ENCODE measurements at places on chromosomes 3 and 15.

DNA sequence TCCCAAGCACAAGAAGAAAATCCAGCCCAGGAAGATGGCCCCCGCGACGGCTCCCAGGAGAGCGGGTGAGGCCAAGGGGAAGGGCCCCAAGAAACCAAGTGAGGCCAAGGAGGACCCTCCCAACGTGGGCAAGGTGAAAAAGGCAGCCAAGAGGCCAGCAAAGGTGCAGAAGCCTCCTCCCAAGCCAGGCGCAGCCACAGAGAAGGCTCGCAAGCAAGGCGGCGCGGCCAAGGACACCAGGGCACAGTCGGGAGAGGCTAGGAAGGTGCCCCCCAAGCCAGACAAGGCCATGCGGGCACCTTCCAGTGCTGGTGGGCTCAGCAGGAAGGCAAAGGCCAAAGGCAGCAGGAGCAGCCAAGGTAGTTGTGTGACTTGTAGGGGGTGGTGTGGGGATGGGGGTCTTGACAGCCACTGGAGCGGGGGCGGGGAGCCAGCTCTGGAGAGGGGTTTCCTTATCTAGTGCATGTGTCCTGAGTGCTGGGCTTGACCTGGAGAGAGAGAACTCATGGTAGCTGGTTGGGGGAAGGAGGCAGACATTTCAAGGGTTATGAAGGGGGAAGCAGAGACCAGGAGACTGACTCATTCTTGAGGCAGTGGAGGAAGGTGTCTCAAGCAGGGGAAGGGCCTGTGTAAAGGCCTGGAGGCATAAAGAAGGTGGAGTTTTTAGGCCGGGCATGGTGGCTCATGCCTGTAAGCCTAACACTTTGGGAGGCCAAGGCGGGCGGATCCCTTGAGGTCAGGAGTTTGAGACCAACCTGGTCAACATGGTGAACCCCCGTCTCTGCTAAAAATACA is 6.2 kb downstream of the H1-8 start:
- no peak for DNase-seq

GRCh38 chr3:139104062-139104461 is 59.4 kb upstream of the PRR23C start:
- no peak for DNase-seq

GRCh38 chr3:185175370-185175987 is 22.6 kb upstream of the C3orf70 start:
- DNase-seq, result no peak

DNA sequence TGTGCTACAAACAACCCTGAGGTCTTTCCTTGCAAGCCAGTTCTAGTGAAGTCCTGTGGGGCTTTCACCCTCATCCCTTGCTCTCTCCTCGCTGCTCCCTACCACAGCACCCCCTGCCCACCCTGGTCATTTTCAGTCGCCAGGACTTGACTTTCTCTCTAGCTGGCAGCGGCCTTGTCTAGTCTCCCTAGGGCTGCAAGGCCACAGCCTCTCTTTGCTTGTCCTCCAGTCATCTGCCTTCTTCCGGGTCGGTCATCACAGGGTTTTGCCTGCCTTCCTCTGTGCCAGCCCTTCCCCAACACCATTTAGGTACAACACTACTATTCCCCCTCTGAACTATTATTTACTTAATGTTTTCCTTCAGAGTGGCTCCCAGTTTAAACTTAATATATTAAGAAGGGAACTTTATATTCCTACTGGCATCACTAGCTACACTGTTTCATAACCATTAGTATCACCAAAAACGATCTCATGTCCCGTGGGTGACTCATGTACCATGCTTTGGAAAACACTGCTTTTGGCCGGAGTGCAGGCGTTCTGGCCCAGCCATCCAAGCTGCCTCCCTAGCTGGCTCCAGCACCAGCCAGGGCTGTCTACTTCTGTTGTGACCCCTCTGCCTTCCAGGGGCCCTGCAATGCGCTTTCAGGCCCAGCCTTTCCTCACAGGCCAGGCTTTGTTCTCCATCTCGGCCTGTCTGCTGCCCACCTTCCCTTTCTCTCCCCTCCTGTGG is 21.4 kb downstream of the FAH start:
- no peak for DNase-seq

GRCh38 chr3:60434323-60434722 is 816.9 kb downstream of the FHIT start:
- DNase-seq, result no peak

- DNase-seq, result no peak
These were observed 6.0 kb downstream of the RFC4 start for GRCh38 chr3:186800285-186800684.

DNA sequence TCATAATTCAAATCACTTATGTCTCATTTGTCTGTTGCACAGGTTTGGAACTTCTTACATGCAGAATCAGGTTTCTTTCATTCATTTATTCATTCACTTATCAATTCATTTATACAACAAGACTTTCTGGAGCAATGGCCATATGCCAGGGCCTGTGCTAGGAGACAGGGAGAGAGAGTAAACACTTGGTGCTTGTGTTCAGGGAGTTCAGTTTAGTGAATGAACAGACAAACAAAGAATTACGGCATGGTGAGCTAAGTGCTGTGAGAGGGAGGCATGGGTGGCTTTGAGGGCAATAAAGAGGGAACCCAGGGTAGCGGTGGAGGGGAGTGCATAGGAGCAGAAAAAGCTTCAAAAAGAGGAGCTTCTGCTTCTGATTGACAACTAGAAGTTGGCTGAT is 8.5 kb upstream of the IREB2 start:
- no peak for DNase-seq

DNA sequence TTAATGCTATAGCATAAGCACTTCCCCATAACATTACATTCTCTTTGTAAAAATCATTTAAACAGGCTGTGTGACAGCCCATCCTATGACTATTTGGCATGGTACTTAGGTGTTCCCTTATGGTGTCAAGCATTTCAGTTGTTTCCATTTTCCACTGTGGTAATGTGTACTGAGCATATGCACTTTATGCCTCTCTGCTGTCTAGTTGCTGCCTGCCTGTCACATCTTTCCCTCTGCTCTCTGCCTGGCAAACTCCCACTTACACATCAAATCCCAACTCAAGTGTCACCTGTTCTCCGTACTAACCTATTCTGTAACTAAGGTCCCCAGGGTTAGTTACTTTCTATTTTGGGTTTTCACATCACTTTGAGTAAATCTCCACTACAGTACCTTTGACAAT is 84.4 kb upstream of the STRIT1 start:
- no peak for DNase-seq

DNA sequence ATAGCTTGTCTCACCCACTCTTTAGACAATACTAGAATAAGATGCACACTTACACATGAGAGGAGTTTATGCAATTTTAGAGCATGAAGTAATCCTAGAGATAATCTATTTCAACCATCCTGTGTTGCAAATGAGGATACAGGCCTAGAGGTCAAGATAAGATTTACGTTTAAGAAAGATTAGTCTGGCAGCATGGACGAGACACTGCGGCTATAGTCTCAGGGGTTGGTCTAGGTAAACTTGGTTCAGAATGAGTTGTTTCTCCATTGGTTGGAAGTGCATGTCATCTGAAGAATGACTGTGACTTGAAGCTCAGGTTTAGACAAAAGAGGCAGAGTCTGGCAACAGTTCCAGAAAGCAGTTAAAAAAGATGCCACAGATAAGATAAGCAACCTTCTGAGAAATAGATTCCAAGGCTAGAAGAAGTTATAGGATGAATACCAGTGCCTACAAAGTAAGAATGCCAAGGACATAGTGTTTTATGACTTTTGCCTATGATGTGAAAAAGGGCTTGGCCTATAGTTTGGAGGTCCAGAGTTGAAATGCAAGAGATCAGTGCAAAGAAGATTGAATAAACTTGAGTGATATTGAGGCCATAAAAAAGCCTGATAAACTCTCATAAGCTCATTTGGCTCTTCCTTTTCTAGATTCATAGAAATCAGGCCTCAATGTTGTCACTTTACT is 631.0 kb downstream of the SQOR start:
- DNase-seq, result no peak

DNA sequence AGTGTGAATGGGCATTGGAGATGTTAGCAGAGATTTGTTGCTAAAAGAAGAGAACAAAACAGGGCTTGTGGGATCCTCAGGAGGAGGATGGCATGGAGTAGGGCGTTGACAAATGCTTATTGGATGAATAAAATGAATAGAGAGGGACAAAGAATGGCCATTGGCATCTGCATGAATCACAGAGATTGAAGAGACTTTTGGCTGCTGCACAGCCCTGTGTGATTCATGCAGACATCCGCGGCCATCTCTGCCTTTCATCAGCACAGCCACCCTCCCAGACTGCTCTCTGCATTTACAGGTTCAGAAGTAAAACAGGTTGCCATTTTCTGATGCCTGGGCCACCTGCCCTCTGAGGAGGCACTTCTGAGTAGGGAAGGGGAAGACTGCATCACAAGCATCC is 397.9 kb downstream of the EPHB1 start:
- DNase-seq, result no peak

- no peak for DNase-seq
These were observed 785.3 kb downstream of the MCTP2 start for GRCh38 chr15:95016511-95017229.

DNA sequence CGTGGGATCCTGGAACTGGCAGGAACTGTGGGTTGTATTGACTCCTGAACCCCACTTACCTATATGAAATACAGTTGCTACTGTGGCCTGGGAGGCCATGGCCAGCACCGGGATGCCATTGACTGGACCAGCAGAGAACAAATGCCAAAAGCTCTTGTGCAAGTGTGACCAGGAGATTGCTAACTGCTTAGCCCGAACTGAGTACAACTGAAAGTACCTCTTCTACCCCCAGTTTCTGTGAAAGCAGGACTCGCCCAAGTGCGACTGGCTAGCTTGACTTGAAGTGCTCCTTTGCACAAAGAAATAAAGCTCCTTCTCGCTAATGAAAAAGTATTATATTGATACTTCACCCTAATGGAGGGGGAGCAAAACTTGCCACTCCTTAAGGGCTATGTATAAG is 101.3 kb upstream of the ATP11B start:
- DNase-seq, result no peak

DNA sequence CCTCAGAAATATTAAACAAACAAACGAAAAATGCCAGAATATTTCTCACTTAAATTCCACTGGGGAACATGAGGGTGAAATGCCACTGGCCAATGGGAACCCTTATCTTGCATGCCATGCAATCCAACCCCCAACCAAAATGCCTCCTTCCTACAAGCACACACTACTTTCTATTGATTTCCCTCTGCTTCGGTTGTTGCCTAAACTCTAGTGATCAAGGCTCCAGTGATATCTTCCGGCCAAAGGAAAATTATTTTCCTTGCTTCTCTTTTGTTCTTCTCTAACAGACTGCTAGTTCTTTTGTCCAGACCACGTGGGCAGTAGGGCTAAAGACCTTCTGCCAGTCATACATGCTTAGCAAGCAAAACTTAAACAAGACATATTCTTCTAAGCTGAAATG is 115.7 kb downstream of the TMCC1 start:
- no peak for DNase-seq

DNA sequence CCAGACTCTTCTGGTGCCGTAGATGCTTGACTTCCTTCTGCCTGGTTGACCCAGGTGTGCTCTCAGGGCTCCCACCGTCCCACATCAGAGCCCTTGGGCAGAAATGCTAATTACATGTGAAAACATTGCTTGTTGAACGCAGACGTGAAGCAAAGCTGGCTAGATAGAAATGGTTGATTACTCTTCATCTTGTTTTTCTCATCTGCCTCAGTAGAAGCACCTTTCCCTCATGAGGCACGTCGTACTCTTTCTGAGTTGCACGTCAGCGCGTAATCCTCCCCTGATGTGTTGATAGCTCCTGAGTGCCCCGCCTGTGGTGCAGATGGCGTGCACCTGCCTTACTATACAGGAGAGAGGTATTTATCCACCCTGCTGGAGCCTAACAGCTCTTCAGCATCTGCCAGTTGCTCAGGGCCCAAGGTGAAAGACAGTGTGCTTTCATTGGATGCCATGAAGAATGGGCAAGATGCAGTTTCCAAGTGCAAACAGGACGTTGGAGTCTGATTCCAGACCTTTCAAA is 18.1 kb downstream of the MAP6D1 start:
- no peak for DNase-seq

GRCh38 chr15:28915935-28916334 is 30.2 kb downstream of the APBA2 start:
- no peak for DNase-seq

- no peak for DNase-seq
These were observed 130.8 kb downstream of the SERPINI1 start for GRCh38 chr3:167866331-167866730.

DNA sequence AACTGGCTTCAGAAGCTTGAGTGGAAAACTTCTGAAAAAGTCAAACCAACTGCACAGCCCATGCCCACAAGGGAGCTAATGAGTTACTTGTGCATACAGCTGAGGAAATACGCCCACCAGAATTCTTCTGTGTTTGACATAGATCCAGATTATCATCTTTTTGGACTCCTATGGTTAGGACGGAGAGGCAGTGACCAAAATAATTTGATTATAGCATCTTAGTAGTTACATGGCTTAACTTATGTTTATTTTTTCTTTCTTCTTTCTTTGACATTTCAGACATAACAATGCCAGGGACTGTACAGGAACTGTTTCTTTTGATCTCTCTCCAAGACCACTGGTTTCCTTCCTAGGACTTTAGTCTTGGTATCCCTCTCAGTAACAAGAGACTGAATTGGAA is 246.1 kb upstream of the RASGRP1 start:
- no peak for DNase-seq

GRCh38 chr3:19885468-19885867 is 48.5 kb downstream of the EFHB start:
- no peak for DNase-seq

DNA sequence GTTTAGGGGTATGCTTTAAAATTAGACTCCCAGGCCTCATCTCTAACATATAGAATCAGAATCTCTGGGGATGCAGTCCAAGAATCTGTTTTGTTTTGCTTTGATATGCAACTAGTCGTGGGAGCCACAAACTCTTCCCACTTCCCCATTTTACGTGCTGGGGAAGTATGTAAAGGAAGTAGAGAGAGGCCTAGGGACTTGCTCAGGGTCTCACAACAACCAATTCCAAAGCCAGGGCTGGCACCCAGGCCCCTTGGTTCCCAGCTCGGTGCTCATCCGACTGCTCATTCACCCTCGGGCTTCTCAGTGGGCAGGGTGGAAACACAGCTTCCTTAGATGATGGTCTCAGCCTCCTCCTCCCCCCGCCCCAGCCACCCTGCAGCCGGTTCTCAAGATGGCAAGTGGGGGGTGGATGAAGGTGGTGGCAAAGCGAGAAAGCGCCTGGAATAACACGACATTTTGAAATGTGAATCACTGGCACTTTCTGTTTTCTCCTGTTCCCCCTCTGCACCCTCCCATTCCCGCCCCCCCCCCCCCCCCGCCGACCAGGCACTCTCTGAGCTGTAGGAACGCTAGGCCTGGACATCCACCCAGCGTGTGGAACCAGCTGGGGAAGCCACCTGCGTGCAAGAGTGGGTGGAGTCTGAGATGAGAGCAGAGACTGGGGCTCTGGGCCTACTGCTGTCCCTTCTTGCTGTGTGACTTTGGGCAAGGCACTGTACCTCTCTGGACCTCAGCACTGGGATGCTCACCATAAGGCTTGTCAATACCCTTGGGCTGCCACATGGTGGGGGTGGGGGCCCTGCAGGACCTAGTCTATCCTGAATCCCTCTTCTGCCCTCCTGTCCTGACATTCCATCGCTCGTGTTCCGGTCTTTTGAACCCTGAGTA is 214.5 kb downstream of the RPLP1 start:
- DNase-seq, result no peak

GRCh38 chr3:197302696-197303341 is 4.4 kb upstream of the DLG1 start:
- DNase-seq, result no peak

GRCh38 chr15:101679806-101680205 is 27.6 kb upstream of the TM2D3 start:
- no peak for DNase-seq

- no peak for DNase-seq
These were observed 126.7 kb downstream of the LPP start for GRCh38 chr3:188280627-188281026.

GRCh38 chr3:142009029-142009428 is 132.6 kb downstream of the ATP1B3 start:
- no peak for DNase-seq
